ENCODE measurements at places on chromosomes 4 and X.

DNA sequence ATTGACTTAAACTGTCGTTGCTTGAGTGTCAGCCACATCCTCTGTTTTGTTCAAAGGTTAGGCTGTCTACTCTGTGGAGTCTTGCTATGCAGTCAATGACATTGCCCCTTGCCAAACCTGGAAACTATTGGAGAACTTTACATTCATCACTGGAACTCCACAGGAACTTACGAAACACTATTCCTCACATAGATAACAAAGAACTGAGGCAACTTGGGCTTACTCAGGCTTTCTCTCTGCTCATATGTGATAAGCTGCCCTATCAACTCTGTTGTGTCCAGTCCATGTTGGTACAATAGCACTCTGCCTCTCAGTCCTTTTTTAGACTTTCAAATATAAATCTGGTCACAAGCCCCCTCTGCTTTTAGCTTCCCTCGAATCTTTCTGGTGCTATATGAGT lies 9.4 kb downstream of the NPY5R start:
- DNase-seq, result no peak

GRCh38 chr4:11263208-11263607 lies 165.5 kb downstream of the HS3ST1 start:
- DNase-seq, result no peak

GRCh38 chr4:70680934-70681333 lies 7.4 kb upstream of the UTP3 start:
- DNase-seq, result no peak

DNA sequence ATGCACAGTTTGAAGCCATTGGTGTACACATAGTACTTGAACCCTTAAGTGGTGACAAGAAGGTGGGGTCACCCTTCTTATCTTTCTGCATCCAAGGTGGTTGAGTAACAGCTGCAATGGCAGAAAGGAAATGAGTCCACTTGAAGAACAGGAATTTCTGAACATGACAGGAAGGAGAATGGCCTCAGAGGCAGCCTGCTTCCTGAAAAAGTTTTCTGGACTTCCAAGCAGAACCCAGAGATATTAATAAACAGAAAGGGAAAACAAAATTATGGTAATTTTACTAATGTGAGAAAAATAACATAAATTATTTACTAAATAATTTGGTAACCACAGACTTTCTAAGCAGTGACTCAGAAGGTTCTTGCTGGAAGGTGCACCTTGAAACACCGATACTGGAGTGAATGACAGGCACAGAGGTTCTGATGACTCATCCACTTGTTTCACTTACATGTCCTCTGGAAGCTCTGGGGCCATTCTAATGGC lies 119.9 kb upstream of the HS3ST1 start:
- no peak for DNase-seq

DNA sequence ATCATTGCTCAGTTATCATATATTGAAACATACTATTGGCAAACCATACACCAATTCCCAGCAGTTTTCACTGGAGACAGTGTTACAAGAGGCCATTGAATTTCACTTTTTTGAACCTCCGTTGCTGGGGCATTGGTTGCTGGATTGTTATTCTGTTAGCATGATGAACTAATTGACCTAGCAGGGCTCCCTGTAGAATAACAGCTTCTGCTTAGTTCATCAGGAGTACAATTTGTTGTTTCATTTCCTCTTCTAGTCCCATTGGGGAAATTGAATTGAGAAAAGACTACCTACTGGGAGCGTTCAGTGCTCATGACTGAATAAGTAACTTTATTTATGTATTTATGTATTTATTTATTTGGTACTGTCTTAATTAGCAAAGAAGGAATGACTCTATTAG lies 151.6 kb downstream of the SLIT2 start:
- no peak for DNase-seq

DNA sequence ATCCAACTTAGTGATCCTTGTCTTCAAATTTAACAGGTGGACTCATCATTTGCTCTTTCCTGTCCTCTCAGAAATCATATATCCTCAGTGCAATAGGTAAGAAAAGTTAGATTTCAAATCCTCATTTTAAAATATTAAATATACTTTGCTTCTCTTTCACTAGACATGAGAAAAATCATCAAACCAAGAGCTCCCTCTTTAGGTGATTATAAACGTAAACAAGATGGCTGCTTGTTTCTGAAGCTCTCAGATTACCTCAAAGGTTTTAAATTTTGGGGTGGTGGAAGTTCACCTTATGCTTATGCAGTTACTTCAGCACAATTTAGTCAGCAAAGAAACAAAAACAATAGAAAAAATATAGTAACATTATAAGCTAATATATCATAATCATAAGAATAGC lies 27.3 kb downstream of the CSN3 start:
- DNase-seq, result no peak

- DNase-seq, result no peak
These were observed 307.5 kb upstream of the FAM241A start for GRCh38 chr4:111837761-111838160.

DNA sequence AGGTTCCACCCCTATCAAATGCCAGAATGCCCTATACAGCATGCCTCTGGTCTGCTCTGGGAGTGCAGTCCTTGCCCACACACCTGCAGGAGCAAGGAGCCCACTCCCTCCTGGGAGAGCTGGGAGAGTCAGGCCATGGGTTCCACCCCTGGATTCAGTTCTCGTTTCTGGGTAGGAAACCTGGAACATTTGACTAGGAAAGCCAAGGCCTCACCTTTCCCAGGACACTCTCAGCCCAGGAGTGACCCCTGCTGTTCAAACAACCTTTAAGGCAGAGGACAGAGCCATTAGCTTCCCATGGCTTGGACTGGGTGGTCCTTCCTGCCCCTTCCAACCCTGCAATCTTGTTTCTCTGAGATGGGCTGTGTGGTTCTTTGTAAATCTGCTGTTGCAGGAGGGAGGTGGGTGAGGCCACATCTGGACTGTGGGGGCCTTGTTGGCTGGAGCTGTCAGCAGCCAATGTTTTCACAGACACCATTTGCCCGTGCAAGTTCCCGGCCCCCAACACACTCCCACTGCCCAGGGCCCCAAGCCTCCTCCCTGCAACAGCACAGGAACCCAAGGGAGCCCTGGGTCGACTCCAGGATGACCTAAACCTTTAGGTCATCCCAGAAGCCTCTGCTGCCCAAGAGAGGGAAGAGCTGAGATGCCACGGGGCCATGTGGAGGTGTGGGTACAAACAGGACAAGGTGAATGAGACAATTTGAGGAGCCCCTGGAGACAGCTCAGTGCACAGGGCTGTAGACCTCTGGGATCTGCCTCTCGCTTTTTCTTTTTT lies 104.4 kb downstream of the PJA1 start:
- no peak for DNase-seq

GRCh38 chrX:150899191-150899757 lies 806 bp upstream of the CD99L2 start:
- peak; percentile 21 for DNase-seq

DNA sequence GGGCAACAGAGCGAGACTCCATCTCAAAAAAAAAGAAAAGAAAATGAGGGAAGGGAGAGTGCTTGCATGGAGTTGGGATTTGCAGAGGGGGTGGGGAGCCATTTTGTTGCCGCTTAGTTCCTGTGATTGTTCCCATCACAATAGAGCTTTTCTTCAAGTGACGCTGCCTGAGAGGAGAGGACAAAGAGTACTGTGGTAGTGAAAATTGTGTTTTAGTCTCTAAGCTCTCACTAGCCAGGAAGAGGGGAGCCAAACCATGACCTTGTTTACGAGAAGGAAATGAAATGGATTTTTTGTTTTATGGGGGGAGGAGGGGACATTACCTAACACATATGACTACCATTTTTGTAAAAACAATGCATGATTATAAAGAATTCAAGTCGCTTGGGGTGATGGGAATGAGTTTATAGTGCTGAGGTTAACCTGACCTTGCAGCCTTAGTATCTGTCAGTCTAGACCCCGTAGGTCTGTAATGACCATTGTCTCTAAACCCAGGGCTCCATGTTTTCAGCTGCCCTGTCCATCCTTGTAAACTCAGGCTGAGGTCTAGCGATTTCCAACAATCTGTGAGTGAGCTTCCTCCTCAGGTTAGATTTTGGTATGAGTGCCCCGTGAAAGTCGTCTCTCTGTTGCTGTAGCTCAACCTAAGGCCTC lies 18.8 kb downstream of the SRD5A3 start:
- DNase-seq, result no peak

GRCh38 chrX:107716816-107717700 lies 58.5 kb downstream of the TSC22D3 start:
- peak; percentile 28 for DNase-seq

- DNase-seq, result no peak
These were observed 393.8 kb downstream of the INPP4B start for GRCh38 chr4:142452161-142452855.

GRCh38 chrX:87808576-87809243 lies 291.1 kb downstream of the KLHL4 start:
- no peak for DNase-seq

- no peak for DNase-seq
These were observed 25.1 kb downstream of the SMIM31 start for GRCh38 chr4:164779080-164779479.

- no peak for DNase-seq
These were observed 44.3 kb upstream of the CLCN4 start for GRCh38 chrX:10112510-10112909.

DNA sequence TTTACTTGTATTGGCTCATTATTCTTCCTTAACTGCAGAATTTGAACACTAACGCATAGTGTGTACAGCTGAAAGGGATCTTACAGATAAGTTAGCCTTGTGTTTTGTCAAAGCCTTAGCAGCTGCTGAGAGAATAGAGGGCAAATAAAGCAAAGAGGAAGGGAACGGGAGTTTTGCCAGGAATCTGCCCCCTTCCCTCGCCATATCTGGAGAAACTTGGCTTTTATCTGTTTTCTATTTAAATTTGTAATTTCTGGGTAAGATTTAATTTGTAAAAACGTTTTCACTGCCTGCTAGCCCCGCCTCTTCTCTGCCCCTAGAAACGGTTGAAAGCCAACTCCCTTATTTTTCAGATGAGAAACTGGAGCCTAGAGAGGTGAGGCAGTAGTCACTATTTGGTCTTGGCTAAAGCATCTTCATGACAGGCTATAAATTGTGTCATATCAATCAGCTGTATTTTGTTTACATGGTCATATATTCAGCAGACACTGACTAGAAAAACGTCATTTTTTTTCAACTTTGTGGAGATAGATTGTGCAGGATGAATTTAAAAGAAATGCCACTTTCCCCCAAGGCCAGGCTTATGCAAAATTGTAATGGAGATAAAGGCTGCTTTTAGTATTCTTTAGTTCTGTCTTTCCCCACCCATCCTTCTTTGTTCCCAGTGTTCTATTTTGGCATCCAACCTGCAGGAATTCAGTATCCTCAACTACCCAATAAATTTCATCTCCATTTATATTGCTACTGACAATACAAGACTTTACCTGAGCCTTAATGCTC lies 319.4 kb downstream of the SH2D1A start:
- DNase-seq, result no peak

GRCh38 chrX:119826399-119826959 lies 26.3 kb downstream of the UPF3B start:
- no peak for DNase-seq

- no peak for DNase-seq
These were observed 257.5 kb upstream of the ANKRD50 start for GRCh38 chr4:124970011-124970410.

GRCh38 chrX:133048751-133049150 lies 48.2 kb downstream of the USP26 start:
- DNase-seq, result no peak

DNA sequence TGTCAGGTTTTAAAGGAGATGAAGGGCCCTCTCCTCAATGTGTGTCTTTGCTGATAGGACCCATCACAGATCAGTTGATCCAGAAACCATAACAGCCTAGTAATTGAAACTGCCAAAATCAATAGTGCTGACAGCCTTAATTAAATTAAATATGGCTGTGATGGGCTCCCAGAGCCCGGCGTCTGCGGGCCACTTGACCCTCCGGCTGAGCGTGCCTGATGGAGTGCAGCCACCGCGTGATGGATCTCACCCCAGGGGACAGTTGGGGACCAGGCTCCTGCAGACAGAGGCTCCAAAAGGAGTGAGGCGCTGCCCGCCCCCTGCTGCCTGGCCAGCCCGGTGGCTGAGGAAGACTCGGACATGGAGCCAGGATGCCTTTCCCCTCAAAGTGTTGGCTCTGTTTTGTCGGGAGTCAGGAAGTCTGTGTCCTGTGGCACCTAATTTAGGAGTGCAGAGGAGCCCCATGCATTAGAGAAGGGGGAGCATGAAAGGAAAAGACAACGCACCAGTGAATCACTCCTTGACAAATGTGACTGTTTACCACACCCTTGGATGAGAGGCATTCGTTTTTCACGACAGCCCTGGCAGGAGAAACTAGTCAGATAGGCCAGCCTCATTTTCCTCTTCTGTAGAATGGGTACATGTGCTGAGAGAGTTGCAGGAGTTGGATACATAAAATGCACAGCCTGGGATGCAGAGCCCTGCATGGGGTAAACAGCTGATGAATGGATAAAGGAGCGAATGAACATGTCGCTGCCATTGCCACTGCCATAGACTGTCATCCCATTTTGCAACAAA lies 40.9 kb upstream of the MSX1 start:
- DNase-seq, result no peak

GRCh38 chr4:108795733-108796132 lies 32.9 kb upstream of the ETNPPL start:
- no peak for DNase-seq

GRCh38 chr4:83109480-83110222 lies 4.9 kb downstream of the PLAC8 start:
- DNase-seq, result peak; percentile 63

DNA sequence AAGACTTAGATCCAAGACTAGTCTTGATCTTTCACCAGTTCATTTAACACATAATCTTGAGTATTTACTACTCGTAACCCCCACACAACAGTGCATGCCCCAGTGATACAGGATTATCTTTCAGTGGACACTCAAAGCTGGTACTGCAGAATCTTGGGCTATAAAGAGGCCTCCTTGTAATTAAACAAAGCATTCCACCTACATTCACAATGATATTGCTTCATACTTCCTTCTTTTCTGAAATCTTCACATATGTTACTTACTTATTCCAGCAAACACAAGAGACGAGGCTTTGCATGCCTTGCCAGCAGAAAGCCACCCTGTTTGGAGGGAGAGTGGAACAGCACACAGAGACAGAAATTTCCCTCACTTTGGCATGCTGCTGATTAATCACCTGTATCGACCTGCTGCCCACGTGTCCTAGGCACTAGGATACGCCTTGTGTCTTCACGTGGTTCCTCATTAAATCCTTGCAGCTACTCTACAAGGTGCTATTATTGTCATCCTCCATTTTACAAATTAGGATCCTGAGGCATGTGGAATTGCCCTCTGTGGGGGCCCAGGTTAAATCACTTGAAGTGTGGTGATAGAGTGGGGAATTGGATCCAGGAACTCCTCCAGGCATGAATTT lies 77.3 kb downstream of the FAM184B start:
- DNase-seq, result no peak

- DNase-seq, result no peak
These were observed 1.3 kb upstream of the CISD2 start for GRCh38 chr4:102867278-102868152.

- DNase-seq, result no peak
These were observed 12.6 kb upstream of the NR3C2 start for GRCh38 chr4:148454835-148455234.

DNA sequence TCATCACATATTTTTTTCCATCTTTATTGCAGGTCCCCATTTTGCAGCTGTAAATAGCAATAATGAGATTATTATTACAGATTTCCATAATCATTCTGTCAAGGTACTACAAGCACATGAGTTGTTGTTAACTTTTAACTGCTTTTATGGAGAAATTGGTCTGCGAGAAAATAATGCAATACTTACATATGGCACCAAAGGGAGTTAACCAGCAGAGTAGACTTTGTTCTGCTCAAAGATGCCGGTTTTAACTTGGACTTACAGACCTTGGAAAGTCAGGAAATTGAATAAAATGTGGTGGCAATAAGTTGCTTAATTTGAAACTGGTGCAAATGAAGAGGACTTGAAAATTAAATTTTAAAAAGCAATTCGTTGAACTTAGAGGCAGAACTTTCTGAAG lies 20.4 kb upstream of the MND1 start:
- DNase-seq, result no peak

- no peak for DNase-seq
These were observed 20.1 kb upstream of the TCEAL4 start for GRCh38 chrX:103565197-103565596.
